ENCODE measurements at places on chromosomes 7 and 10.

- DNase-seq = no peak
Measured at GRCh38 chr10:80552151-80552646, 14.5 kb downstream of the SH2D4B start.

- no peak for DNase-seq
Measured at GRCh38 chr10:30818010-30818660, 188.6 kb upstream of the LYZL2 start.

- no peak for DNase-seq
Measured at GRCh38 chr10:123781956-123782500, 109.6 kb downstream of the CPXM2 start.

DNA sequence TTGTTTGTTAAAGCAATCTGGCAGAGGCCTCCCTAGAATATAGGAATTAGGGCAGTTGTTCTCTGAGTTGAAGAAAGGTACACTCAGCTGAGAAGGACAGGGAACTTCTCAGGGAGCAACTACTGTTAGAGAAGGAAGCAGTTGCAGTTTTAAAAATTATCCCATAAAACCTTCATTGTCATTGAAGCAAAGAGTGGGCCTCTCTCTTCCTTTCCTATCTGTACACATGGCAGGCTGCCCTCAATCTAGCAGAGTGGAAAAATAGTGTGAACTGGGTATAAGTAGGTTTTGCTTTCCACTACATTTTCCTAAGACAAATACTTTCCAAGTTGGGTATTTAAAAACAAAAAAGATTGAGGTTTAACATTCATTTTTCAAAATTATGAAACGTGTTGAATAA is 236.7 kb upstream of the KLF14 start:
- DNase-seq = no peak

DNA sequence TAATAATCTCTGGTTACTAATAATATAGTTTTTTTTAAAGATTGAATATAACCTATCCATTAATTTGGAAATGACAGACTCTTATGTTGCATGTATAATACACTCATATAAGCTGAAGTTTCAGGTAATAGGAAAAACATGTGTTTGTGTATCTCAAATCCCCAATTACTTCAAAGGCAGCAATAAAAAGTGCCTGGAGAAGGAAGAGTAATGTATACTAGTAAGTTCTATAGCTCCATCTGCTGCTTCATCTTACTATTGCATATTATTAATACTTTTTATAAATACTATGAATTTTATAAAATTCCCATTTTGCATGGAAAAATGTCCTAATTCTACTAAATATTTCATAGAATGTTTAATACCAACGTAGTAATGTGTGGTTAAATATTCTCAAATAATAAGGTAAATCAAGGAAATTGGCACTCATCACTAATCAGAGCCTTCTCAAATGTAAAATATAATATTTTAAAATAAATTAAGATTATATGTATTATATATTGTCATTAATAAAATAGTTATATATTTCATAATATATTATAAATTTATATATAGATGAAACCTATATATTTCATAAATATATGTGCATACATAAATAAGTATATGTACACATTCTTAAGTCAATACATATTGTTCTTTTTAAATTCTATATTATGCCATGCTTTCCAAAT is 311.9 kb downstream of the HGF start:
- no peak for DNase-seq

- no peak for DNase-seq
Measured at GRCh38 chr7:154905146-154905545, 97.8 kb downstream of the PAXIP1 start.

GRCh38 chr7:27714831-27715444 is 25.0 kb upstream of the TAX1BP1 start:
- DNase-seq = no peak

- DNase-seq = no peak
Measured at GRCh38 chr10:52900593-52900992, 128.0 kb upstream of the MBL2 start.

DNA sequence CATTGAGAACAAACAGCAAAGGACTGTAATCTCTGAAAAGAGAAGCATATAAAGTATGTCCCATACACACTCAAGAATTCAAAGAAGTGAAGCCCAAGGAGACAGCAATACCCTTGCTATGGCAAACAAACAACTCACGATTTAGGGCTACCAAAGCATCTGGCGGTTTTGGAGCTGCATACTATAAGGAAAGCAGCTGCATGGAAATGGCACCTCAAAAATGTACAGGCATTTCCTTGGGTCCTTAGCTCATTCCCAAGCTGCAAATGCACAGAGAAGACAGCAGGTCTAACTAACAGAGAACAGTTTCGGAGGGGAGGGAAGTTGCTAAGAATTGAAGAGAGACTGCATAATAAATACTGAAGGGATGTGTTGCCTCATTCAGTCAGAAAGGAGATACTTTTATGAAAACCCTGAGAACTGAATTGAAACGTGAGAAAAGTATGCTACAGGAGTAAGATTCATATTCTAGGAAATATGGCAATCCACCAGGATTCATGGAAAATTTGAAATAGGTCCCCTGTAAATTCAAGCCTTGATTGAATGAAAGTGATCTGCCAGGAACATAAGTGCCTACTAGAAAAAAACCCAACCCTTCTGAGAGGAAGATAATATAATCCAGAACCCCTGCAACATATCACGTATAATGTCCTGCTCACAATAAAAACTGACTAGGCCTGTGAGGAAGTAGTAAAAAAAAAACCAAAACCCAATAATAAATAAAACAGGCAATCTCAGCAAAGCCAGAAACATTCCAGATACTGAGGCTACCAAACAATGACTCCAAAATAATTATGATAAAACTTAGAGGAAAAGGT is 36.4 kb downstream of the CUBN start:
- DNase-seq = no peak

- no peak for DNase-seq
Measured at GRCh38 chr10:75388082-75388481, 13.5 kb downstream of the ZNF503 start.

DNA sequence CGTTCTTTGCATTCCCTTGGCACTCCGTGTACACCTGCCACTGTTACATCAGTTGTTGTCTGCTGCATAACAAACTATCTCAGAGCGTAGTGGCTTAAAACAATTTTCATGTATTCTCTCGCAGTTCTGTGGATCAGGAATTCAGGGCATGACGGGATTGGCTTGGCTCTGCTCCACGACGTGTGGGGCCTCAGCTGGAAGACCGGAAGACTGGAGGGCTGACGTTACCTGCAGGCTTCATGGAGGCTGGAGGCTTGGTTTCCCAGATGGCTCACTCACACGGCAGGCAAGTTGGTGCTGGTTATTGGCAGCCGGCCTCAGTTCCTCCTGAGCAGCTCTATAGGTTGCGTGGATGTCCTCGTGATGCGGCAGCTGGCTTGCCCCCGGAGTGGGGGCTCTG is 25.5 kb downstream of the NYAP1 start:
- DNase-seq = no peak

Measured in GDM1 (cell line).